HT-29 (cell line): ENCODE measurements at places on chromosomes 12 and 14. TPM values are rescaled to one million over a fixed set of nuclear protein-coding genes. Genes with fewer than 3 reads are reported as not detected.
A peak's percentile ranks its signal among the peaks of the same experiment; 100 is the strongest.

DNA sequence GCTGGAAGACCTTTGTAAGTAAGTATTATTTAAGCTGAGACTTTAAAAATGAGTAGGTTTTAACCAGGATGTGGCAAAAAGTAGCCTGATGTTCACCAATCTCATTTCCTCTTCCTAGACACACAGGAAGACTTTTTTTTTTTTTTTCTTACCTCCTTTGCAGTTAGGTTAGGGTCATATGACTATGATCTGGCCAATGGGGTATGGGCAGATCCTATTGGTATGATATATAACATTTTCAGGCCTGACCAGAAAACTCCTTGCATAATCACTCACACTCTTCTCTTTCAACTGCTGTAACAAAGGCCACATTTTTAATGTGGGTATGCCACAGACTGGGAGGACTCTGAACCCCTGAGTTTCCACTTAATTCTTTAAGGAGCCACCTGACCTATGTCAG is 2.7 kb upstream of the RPS6KA5 start:
- DNase-seq = no peak

- peak; percentile 73 for DNase-seq
Measured at GRCh38 chr12:11650286-11651281, 1.1 kb downstream of the ETV6 start.

- DNase-seq = peak; percentile 41
Measured at GRCh38 chr12:87866578-87867292, 162.5 kb downstream of the C12orf50 start.

Gene ARHGAP9
- total RNA-seq = 1.5 and 3.4 TPM in 2 replicates

GRCh38 chr12:11510671-11511070 is 115.3 kb upstream of the PRB2 start:
- no peak for DNase-seq

Gene UBR7
- 36.7 and 55.8 TPM in 2 replicates for total RNA-seq

- peak; percentile 62 for DNase-seq
Measured at GRCh38 chr12:43338848-43339526, 213.0 kb downstream of the ADAMTS20 start.

DNA sequence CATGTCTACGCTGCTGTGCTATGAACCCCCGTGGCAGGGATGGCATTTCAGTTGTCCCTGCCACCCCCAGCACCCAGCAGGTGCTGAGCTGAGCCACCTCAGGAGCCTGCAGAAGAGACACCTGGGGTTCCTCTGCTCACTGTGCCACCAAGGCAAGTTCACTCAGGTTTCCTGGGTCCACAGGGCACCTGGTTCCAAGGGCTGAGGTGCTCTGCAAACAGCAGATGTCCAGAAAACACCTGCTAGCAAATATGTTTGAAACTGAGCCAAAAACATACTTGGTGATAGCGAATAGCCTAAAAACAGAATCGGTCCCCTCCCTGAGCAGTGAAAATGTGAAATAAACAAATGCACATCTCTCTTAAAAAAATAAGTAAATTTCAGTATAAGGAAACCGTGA is 35.6 kb upstream of the GPR68 start:
- no peak for DNase-seq

Gene SRP54
- total RNA-seq = 23.3 and 26.1 TPM in 2 replicates

DNA sequence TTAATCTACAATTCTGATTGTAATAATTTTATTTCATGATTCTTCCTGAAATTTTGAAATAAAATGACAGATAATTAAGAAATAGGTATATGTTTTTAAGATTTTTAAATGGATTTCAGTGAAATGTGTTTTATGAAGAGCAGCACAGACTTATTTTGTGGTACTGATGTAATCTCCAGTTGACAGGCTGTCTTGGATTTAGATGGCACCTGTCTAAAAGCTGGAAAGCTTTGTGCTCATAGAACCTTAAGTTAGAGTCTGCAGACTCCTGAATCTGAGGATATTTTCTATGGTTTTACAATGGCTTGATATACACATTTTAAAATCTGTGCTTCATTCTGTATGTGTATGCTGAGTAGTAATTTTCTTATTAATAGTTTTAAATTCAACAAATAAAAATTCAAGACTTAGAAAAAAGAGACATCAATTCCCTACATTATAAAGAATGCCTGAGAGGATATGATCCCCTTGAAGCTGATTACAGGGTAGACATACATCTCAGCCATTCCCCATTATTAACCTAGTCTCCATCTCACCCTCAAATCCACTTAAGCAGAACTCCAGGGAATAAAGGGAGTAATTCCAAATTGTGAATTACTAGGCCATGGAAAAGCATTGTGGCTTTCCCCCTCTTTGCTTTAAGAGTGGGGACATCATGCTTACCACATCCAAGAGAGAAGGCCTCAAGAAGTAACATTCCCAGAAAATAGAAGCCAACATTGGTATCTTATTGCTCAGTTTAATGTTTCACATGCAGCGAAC is 33.7 kb upstream of the ACSS3 start:
- DNase-seq = no peak

GRCh38 chr14:51118993-51119392 is 24.1 kb upstream of the TRIM9 start:
- no peak for DNase-seq

DNA sequence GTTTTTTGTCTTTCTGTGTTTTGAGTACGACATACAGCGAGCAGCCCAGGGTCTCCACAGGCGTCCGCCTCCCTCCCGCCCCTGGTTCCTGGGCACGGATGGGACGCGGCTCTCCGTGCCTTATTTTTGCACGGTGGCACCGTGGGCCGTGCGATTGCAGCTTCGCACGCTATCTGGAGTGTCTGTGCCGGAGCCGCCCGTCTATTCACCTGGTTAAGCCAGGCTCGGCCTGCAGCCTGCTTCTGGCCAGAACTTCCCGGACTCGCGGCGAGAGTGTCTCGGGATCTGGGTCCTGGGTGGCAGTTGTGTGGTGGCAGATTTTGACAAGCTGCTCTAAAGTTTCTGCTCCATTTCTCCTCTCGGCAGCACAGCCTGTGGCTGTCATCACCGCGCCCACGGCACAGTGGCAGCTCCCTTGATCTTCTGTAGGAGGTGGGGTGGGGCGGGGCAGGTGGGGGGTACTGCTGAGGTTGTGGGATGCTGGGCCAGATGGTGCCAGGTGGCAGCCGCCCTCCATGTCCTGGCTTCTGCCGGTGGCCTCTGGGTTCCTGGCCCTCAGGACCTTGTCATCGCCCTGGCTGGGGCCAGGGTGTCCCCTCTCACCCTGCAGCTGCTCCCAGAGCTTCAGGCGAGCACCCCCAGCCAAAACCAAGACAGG is 2.9 kb downstream of the MMP17 start:
- DNase-seq = no peak

Gene TEDC1
- 112 and 140 TPM in 2 replicates for total RNA-seq

GRCh38 chr12:108702595-108703320 is 28.6 kb downstream of the CORO1C start:
- DNase-seq = no peak

Gene GPR137C
- total RNA-seq = 0.48 and 0.65 TPM in 2 replicates

Gene DEGS2
- 87.3 and 94.2 TPM in 2 replicates for total RNA-seq

DNA sequence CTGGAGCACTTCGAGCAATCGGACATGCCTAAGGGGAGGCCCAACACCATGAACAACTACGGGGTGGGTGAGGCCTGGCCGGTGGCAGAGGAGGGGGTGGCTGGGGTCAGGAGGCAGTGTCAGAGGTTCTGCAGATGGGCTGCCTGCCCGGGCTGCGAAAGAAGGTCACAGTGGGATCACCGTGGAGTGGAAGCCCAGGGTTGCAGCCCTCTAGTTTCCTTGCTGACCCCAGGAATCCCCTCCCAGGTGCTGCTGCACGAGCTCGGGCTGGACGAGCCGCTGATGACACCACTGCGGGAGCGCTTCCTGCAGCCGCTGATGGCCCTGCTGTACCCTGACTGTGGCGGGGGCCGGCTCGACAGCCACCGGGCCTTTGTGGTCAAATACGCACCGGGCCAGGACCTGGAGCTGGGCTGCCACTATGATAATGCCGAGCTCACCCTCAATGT is 1.9 kb upstream of the ARL6IP4 start:
- no peak for DNase-seq

Gene PDE6H
- not detected in 2 replicates for total RNA-seq

Gene OR4E2
- total RNA-seq = not detected in 2 replicates

DNA sequence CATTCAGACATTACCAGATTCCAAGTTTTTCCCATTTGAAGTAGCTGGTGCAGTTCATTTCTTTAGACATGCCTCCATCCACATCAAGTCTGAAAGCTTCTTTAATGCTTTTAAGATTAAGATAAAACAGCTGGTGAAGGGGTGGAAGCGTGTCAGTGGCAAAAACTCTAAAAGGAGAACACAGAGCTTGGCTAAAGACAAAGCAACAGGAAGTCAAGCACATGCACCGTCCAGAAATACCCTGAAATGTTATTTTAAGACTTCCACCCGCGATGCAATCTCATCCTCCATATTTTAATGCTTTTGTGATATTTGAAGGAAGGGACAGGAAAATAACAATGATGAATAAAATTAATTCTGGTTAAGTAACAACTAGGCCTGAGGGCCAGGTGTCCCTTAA is 31.8 kb downstream of the PPM1H start:
- DNase-seq = no peak

GRCh38 chr12:108833355-108833733 is 24.0 kb downstream of the SSH1 start:
- DNase-seq = no peak

DNA sequence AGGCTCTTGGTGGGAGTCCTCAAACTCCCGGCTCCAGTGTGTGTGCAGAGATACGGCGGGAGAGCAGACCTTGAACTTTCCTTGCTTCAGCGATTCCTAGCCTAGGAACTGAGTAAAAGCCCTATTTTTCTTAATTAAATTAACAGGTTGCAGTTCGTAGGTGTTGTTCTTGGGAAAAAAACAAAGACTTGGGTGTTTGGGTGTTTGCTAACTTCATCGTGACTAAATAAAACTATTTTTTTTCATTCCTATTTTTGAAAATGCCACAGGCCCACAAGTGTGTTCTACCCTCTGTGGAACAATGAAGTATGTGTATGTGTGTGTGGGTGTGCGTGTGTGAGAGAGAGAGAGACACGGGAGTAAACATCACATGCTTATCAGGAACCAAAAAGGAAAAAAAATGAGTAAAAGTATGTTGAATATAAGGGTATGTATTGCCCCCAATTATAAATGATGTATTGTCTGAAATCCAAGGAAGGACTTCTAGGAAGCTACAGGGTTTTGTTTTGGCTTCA is 651 bp downstream of the TMEM117 start:
- DNase-seq = peak; percentile 40

- DNase-seq = no peak
Measured at GRCh38 chr12:52251367-52252051, 18.5 kb downstream of the KRT7 start.

DNA sequence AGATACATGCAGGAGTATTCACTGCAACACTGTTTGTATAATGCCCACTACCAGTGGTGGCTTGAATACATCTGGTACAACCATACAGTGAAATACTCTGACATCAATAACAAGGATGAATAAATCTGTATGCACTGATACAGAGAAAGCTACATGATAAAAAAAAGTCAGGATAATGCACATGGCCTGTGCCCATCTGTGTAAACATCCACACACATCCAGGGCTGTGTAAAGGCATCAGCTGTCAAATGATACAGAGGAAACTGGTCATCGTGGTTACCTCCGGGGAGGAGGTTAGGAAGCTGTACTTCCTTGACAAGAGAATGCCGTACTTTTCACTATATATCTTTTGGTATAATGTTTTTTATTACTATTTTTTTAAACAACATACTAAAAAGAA is 176.6 kb downstream of the FOXN3 start:
- no peak for DNase-seq

GRCh38 chr14:100664231-100664630 is 62.5 kb upstream of the DLK1 start:
- DNase-seq = no peak
